ENCODE measurements at places on chromosomes 12 and 14.
A peak's percentile ranks its signal among the peaks of the same experiment; 100 is the strongest.

DNA sequence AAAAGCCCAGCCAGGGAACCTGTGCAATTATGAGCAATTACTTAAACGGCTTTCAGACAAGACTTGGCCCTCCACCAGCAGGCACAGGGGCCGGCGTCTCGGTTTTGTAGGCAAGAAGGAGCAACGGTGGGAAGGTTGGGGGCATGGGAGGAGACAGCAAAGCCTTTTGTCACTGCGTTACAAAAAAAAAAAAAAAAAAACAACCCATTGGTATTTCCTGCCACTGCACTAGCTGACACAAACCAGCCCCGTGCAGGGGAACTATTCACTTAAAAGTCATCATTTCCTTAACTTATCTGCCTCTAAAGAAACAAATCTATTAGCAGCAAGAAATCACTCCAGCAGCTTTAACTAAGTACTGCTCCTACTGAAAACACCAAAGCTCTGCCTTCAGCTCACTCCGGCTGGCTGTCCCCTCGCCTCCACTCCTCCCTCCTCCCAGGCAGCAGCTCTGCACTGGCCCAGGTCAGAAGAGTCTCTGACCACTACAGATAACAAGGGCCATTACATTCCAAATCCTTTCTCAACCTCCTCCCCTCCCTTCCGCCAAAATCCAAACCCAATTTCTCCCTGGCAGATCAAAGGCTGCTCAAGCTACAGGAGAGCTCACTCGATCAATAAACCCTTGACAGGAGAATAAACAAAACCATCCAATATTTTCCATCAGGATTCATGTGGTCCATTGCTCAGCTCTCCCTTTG lies 105.2 kb upstream of the CDKN3 start:
- no peak for DNase-seq

DNA sequence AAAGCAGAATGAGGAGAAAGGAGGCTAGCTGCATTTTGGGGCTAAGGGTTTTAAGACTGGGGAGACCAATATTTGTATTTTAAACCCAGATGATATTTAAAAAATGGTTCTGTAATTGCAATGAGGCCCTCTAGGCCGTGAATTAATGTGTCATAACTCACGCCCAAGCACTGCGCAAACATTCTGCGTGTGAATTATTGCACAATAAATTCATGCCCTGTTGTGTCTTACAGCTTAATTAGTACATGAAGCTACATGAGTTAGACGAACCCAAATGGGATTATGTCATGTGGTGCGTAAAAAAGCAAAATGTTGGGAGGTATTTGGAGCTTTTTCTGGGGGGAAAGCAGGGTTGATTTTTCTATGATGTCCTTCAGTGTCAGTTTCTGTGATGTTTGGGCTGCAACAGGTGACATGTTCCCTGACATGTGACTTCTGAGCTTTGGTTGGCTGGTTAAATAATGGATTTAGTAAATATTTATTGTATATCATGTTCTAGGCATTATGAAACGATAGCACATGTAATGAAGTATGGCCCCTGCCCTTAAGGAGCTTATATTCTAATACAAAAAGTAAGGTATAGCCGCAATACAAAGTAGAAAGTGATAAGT lies 30.4 kb upstream of the CISTR start:
- DNase-seq = no peak

GRCh38 chr12:130661486-130662255 lies 54.4 kb downstream of the RIMBP2 start:
- DNase-seq = no peak

DNA sequence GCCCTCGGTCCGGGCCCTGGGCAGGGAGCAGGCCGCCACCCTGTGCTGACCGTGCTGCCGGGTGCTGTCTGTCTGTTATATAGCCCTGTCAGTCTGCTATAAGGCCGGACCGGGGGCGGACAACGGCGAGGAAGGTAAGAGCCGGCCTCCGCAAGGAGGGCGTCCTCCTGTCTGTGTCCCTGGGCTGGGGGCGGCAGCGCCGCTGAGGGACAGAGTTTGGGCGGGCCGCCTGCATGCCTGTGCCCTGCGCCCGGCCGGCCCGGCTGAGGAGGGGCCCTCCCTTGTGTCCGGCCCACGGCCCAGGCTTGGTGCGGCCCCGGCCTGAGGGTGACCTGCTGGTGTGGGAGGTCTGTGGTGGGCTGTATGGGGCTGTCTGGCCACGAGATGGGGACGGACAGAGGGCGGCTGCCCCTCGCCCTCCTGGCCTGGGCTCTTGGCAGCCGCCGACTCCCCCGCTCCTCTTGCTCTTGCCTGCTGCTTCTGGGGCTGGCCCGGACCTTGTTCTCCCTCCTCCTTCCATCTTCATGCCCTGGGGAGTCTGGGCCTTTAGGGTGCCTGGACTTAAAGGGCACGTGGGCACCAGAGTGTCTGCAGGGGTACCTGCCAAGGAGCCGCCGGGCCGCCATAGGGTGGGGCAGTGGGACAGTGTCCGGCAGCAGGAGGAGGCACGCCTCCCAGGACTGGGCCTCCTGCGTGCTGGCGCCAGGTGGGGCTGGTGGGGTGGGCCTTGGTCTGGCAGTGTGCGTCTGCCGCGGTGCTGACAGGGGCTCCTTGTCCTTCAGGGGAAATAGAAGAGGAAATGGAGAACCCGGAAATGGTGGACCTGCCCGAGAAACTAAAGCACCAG lies 25.1 kb upstream of the CRIP2 start:
- DNase-seq = no peak

- no peak for DNase-seq
Observed at GRCh38 chr12:78156751-78157150, 326.1 kb downstream of the NAV3 start.

DNA sequence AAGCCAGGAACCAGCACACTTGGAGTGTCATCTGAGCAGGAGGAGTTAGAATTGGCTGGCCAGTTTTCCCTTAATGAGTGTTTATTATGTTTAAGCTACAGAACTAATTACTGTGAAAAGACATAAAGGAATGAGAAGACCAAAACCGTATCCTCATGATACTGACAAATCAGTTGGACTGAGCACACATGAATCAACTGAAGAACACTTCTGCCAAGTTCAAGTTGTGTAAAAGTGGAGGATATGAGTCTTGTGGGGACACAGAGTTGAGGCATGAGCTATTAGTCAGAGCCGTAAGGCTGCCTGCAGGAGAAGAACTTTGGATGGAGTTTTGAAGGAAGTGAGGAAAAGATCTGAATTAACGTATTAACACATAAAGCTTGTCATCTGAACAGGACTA lies 43.1 kb downstream of the HMGA2 start:
- DNase-seq = no peak

GRCh38 chr12:51413149-51413548 lies 11.5 kb upstream of the SLC4A8 start:
- DNase-seq = no peak

DNA sequence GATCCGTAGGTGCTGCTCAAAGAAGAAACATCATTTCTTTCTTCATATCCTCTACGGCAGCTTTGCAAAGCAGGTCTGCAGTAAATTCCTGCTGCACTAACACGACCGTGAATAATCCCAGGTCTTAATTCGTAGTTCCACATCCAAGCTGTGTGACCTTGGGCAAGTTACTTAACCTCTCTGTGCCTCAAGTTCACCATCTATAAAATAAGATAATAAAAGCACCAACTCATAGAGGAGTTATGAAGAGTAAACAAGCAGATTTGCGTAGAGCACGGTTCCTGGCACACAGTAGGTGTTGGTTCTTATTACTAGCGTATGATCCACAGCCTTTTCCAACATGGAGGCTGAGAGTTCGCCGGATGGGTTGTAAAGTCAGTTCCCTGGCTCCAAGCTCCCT lies 3.6 kb downstream of the NCOR2 start:
- no peak for DNase-seq

- no peak for DNase-seq
Observed at GRCh38 chr12:32139064-32139421, 32.4 kb downstream of the BICD1 start.

DNA sequence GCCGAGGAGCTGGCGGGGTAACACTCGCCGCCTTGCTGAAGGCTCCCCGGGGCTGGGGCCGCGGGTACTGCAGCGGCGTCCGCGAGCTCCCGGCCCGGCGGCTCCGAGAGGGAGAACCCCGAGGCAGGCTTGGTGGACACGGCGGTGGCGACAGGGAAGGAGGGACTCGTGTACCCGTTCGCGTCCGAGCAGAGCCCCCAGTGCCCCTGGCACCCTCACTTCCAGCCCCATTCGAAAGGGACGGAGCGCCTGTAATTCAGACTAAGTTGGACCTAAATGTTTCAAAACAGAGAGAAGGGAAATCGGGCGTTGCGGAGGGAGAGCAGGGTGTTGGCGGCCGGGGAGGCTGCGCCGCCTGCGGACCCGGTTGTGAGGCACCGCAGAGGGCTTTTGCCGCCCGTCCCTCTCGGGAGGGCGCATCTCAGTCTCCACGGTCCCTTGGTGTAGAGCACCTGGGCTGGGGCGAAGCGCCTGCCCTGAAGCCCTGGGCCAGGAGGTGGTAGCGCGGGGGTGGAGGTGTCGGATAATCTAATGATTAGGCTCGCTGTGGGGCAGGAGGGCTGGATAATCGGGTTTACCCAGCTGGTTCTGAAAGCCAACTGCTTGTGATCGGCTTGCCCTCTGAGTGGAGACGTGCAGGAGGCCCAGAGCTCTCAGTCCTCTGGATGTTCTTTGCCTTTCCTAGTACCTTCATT lies 771 bp downstream of the DAAM1 start:
- DNase-seq = no peak

GRCh38 chr14:67253076-67253635 lies 11.9 kb downstream of the PALS1 start:
- DNase-seq = no peak

GRCh38 chr14:52906141-52906601 lies 44.7 kb downstream of the FERMT2 start:
- peak; percentile 84 for DNase-seq

DNA sequence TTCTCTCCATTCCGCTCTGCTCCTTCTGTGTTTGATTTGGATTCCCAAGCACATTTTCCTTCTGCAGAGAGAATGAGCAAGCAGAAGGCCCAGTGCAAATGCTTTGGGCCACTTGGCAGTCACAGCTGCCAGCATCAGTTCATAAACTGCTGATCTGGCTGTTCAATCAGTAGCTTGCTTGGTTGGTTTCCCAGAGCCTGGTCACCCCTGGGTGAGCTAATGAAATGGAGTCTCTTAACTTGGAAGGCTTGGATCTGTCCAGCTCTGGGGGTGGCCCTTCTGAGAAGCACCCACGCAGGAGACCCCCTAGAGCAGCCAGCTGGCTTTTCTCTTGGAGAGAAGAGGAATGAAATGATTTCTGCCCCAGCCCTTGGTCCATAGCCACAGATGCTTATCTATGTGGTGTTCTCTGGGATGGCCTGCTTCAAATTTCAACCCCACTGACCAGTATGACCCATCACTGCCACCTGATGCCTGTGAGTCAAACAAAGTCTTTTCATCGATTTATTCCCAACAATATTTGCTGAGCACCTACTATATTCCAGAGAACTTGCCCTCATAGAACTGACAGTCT lies 30.3 kb downstream of the FAIM2 start:
- DNase-seq = no peak

GRCh38 chr12:124217508-124218242 lies 77.2 kb upstream of the RFLNA start:
- DNase-seq = no peak

GRCh38 chr14:99441157-99441870 lies 39.3 kb downstream of the SETD3 start:
- DNase-seq = no peak

GRCh38 chr14:37056473-37056872 lies 115.9 kb downstream of the SLC25A21 start:
- DNase-seq = no peak

DNA sequence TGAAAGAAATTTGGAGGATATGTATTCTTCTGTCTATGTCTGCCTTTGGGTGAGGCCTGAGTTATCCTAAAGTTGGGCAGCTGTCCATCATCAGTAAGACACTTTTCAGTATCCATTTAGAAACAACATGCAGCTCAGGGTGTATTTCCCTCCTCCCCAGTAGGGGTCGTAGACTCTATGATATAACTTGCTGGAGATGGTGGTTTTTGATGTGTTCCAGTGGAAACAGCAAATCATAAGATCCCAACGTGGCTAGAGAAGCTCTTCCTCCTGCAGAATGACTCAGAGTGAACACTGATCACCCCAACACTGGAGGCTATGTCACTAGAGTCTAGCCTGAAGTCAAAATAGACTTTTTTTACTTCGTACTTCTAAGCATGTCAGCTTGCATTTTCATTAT lies 331.6 kb upstream of the STXBP6 start:
- DNase-seq = no peak

GRCh38 chr12:20421421-20421820 lies 53.1 kb downstream of the PDE3A start:
- no peak for DNase-seq

GRCh38 chr12:111251058-111251730 lies 117.7 kb downstream of the PHETA1 start:
- no peak for DNase-seq

- DNase-seq = no peak
Observed at GRCh38 chr12:101707131-101707782, 9.8 kb downstream of the CHPT1 start.

GRCh38 chr12:106282457-106283097 lies 20.0 kb upstream of the TCP11L2 start:
- no peak for DNase-seq

DNA sequence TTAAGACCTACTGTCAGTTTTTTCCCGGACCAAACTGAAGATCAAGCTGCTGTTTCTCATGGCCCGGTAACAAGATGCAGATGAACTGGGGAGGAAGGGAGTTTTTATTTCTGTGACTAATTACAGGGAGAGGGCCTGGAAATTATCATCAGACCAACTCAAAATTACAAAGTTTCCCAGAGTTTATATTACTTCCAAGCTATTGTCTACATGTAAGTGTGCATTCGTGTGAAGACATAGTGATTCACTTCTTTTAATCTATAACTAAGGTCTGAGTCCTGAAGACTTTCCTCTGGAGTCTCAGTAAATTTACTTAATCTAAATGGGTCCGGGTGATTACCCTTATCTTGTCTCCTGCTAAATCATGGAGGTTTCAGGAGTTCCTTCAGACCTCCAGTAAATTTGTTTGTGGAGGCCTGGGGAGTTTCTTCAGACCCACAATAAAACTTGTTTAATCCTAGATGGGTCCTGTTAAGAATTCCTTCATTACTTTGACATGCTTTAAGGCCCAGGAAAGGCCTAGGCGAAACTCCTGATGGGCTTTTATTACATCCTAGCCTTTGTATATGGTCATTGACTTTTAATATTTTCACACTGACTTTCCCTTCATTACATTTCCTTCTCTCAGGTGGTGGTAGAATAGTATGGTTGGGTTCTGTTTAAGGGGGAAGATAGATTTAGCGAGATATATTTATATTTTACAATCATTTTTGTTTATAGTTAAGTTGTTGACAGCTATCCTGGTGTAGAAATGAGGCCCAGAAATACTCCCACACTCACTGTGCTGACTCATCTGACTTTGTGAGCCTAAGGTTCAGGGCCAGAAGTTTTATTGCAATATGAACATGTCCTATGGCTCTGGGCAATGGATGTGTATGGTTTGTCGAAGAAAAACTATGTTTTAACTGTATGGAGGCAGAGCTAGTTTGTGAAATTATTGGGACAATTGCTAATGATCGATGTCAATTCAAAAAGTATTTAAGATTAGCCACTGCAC lies 627.0 kb upstream of the FBXO33 start:
- DNase-seq = no peak
